Fibroblast of skin of abdomen (primary cell): ENCODE measurements at places on chromosomes 6 and 20.

GRCh38 chr6:124535746-124536145 lies 426.5 kb upstream of the RNF217 start:
- no peak for DNase-seq

DNA sequence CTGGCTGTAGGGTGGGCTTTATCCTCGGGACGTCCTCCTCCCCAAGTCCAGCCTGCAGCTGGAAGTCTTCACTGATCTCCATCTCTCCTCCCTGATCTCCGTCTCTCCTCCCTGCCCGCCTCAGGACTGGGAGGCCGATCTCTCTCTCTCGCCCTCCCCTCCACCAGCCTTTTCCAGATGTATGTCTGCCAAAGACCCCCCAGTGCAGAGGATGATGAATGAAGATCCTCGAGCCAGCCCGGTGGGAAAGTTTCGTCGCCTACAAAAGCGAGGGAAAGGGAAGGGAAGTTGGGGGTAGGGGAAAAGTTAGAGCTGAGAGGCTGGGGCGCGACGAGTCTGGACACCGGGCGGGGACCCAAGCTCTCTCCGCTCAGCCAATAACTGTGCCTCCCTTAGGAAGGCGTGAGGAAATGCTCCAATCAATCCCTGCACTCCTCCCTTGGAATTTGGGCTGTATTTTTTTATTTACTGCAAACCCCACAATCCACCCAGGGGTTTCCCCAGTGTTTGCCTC lies 595 bp upstream of the SRF start:
- DNase-seq = no peak

- DNase-seq = no peak
These were observed 41.2 kb downstream of the LRFN2 start for GRCh38 chr6:40545954-40546353.

GRCh38 chr6:123655521-123656306 lies 19.0 kb upstream of the TRDN start:
- DNase-seq = no peak

- peak; percentile 76 for DNase-seq
These were observed 8.4 kb upstream of the ABHD12 start for GRCh38 chr20:25399037-25399430.

- no peak for DNase-seq
These were observed 72.3 kb upstream of the SLC22A1 start for GRCh38 chr6:160049346-160049745.

- no peak for DNase-seq
These were observed 18.5 kb downstream of the CHMP4B start for GRCh38 chr20:33829636-33830035.

- DNase-seq = no peak
These were observed 16.3 kb downstream of the COL21A1 start for GRCh38 chr6:56230976-56231566.

GRCh38 chr20:34185766-34186620 lies 55.2 kb upstream of the ASIP start:
- no peak for DNase-seq

DNA sequence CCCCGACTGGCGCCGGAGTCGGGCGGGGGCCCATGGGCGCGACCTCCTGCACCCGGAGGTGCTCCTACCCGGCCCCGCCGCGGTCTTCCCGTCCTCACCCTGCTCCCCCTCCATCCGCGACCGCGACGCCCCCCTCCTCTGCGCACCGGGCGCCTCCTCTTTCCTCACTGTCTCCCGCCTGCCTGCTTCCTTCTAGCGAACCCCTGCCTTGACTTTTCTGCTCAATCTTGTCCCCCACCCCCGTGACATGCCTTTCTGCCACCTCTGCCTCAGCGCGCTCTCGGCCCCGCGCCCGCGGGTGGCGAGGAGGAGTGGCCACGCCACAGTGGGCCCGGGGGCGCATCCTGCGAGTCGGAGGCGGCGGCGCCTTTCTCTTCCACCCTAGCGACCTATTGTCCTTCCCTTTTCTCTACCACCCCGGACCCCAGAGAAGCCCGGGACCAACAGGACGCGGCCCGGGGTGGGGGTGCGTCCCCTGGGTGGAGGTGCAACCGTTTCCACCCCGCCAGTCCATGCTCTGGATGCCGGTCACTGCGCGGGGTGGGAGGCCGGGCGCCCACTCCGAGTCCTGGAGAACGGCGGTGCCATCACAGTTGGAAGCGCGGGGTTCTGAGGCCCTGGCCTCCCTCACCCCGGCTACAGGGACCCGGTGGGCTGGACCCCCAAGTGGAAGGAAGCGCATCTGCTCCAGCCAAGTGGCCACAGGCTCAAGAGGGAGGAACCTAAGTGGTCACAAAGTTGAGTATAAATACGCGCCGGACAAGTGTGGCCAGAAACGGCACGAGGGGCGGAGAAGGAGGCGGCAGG lies 2.0 kb downstream of the PDE10A start:
- no peak for DNase-seq

GRCh38 chr6:65098349-65098748 lies 608.7 kb downstream of the EYS start:
- DNase-seq = no peak

GRCh38 chr20:8435285-8436035 lies 303.4 kb downstream of the PLCB1 start:
- DNase-seq = no peak

- DNase-seq = no peak
These were observed 74.9 kb downstream of the ANKEF1 start for GRCh38 chr20:10109641-10110040.

- peak; percentile 2 for DNase-seq
These were observed 549 bp upstream of the CSE1L start for GRCh38 chr20:49045440-49046086.

DNA sequence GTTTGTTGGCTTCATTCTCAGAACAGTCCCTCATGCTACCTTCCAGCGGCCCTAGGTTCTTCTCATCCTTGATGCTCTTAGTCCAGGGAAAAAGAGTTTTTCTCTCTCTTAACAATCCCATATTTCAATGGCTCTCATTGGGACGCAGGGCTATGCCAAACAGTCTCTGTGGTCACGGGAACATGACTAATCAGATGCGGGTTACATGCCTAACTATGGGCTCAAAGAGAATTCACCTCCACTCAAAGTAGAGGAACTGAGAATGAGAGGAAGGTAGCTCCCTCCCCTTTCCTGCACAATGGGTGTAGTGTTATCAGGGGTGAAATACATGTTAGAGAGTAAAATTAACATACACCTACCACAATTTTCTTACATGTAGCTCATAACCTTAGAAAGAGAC lies 18.1 kb upstream of the ATRN start:
- DNase-seq = no peak

GRCh38 chr20:33249456-33249855 lies 13.7 kb downstream of the BPIFA1 start:
- no peak for DNase-seq

DNA sequence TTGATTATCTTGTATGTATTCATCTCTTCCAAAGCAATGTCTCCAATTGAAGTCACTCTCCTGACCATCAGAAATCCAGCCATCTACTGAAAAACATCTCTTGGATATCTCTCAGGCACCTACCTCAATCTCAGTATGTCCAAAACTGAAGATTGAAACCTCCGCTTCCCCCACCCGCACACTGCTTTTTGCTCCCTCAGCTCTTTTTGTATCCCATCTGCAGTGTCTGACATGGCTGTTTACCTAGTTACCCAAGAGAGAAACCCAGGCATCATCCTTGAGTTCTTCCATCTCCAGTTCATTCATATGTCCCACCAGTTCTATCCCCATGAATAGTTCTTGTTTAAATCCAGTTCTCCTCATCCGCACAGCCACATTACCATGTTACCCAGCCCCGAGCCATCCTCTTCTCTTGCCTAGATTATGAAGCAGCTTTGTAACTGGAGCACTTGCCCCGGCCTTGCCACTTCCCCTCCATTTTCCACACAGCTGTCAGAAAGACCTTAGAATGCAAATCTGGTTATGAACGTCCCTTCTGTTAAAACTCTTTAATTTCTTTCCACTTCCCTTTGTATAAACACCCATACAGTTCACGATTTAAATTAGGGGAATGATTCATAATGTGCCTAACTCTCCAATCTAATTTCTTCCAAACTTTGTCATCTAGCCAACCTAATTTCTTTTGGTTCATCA lies 40.5 kb upstream of the GCLC start:
- DNase-seq = no peak

DNA sequence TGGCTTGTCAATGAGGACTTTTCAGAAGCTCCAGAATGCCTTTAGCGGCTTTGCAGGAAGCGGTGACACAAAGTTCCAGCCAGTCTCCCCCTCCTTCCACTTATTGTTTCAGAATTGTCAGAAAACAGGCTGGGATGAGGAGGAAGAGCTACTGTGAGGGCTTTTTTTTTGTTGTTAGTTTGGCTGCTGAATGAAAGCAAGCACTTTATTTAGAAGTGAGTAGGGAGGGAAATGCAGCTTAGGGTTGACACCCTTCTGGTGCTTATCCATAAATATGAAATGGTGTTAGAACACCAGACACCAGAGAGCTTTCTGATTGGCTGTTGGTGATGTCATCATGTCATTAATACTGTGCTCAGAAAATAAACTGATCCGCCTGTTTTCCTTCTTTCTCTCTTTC lies 251.5 kb downstream of the SOX4 start:
- DNase-seq = no peak

- DNase-seq = no peak
These were observed 26.1 kb upstream of the FANCE start for GRCh38 chr6:35426074-35426473.

- no peak for DNase-seq
These were observed 8.3 kb downstream of the SEMG2 start for GRCh38 chr20:45229264-45230056.

DNA sequence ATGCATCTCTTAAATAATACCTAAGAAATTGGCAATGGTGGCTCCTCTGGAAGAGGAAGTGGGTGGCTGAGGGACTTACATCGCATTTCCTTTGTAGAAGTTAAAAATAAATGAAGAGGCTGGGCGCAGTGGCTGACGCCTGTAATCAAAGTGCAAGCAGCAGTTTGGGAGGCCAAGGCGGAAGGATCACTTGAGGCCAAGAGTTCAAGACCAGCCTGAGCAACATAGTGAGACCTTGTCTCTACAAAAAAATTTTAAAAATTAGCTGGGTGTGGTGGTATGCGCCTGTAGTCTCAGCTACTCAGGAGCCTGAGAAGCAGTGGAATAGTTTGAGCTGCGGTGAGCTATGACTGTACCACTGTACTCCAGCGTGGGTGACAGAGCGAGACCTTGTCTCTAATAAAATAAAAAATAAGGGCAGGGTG lies 12.2 kb upstream of the NCOA3 start:
- no peak for DNase-seq

GRCh38 chr20:58893355-58894120 lies 41.0 kb downstream of the GNAS start:
- peak; percentile 26 for DNase-seq

DNA sequence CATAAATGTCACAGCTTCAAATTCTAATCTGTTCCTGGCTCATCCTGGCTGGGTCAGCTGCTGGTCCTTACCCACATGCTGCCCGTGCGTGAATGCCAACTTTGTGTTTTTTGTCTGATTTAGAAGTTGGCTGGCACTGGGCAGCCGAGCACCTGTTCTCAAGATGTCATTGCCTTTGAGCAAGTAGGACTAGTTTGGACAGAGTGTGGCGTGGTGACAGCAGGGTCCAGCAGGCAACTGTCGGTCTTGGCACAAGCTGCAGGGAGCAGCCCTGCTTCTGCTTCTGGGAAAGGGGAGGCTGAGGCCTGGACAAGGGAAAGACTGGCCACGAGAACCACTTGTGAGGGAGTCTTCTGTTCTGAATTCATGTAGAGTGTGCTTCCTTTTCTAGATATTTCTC lies 26.4 kb upstream of the ADRM1 start:
- no peak for DNase-seq

- DNase-seq = no peak
These were observed 48.5 kb downstream of the MYH7B start for GRCh38 chr20:35004051-35004725.

- DNase-seq = peak; percentile 65
These were observed 522.2 kb upstream of the JAG1 start for GRCh38 chr20:11195899-11196558.

GRCh38 chr6:17589406-17590096 lies 10.6 kb upstream of the FAM8A1 start:
- DNase-seq = peak; percentile 88

DNA sequence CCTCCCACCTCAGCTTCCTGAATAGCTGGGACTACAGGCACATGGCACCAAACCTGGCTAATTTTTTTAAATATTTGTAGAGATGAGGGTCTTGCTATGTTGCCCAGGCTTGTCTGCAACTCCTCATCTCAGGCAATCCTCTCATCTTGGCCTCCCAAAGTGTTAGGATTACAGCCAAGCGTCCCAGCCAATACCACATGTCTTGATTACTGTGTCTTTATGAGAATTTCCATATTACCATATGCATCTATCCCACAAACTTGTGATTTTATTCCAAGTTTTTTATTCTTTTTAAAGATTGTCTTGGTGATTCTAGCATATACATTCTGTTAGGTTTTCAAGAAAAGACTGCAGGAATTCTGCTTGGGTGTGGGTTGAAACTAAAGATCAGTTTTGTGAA lies 82.7 kb downstream of the LPA start:
- no peak for DNase-seq

DNA sequence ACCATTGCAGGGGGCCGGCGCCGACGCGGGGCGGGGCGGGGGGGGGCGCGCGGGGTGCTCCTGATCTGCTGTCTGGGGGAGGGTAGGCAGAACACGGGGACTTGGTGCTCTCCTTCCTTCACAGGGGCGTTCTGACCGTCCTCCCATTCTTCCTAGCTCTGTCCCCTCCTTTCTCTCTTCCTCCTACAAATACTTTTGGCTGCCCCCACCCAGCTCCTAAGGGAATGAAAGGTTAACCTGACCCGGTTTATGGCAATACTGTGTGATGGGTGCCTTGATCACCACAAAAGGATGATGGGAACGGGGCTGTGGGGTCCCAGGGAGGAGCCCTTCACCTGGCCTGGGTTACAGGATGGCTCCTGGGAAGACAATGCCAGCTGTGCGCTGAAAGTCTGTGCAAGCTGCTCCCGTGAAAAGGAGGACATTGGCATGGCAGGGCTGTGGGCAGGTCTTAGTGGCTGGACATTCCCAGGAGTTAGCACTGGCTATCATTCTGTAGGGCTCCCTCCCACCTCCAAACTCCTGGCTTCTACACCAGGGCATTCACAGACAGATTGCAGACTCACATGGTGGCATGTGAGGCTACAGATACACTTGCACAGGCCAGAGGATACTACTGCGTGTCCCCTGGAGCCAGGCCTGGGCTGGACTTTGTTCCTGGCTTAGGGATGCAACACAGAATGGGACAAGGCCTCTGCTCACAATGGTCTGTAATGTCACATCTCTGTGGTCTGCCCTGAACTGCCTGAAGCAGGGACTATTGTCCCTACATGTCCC lies 1.9 kb upstream of the TPD52L2 start:
- no peak for DNase-seq

- DNase-seq = peak; percentile 39
These were observed 585.7 kb upstream of the MARCKS start for GRCh38 chr6:113271437-113271836.
